ENCODE measurements at places on chromosomes 5 and 9.

DNA sequence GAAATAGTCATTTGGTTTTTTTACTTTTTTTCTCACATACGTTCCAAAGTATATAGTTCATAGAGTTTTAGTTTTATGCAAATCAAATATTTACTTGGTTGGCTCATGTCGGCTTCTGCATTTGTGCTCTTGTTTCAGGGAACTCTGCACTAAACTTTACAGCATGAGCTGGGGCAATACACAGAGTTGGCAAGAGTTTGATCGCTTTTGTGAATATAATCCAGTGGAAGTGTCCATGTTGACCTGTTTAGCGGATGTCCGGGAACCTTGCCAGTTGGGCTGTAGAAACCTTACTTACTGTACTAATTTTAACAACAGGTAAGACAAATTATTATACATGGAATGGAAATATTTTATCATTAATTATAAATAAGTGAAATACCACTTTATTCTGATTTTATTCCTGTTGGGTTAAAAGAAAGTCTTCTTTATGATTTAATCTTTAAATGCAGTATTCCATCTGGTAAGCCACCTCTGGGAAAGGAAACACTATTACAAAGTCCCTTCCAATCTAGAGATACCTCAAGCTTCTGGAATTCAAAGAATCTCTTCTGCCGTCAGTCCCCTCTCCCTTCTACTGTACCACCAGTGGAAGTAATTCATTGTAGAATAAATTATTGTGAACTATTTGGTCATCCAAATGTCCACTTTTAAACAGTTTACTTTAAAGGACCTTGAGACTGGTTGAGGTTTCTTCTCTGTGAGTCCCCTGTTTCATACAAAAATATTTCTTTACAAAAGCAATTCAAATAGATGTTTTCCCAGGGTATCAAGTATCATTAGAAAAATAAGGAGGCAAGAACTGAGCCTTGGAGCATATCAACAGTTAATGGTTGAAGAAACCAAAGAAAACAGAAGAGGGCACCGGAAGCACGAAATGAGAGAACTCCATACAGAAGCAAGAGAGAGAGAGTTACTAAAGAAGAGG lies 45.2 kb upstream of the GLIPR2 start:
- DNase-seq, result peak; percentile 91

DNA sequence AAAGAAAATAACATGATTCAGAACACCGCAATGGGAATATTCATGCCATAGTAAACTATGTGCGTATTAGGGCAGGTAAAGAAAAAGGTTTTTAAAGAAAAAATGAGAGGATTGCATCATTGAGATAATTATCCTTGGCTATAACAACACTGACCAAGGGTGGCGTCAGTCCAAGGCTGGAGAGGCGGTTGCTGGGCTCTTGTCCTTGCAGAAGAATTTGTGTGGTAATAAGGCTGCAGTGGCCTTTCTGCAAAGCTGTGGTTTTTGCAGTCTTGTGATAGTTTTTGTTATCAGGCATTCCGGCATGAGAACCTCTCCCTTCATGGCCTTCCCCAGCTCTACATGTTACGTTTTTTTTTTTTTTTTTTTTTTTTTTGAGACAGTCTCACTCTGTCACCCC lies 14.0 kb downstream of the BOD1 start:
- DNase-seq, result no peak

- DNase-seq, result no peak
Observed at GRCh38 chr9:96293498-96294158, 8.3 kb downstream of the HSD17B3 start.

GRCh38 chr5:127053049-127053448 lies 20.3 kb downstream of the C5orf63 start:
- DNase-seq, result no peak

- DNase-seq, result peak; percentile 64
Observed at GRCh38 chr5:159098603-159099436, 896 bp downstream of the EBF1 start.

- DNase-seq, result no peak
Observed at GRCh38 chr9:93655621-93656425, 79.4 kb downstream of the PHF2 start.

- no peak for DNase-seq
Observed at GRCh38 chr5:177176175-177176711, 42.7 kb downstream of the NSD1 start.

DNA sequence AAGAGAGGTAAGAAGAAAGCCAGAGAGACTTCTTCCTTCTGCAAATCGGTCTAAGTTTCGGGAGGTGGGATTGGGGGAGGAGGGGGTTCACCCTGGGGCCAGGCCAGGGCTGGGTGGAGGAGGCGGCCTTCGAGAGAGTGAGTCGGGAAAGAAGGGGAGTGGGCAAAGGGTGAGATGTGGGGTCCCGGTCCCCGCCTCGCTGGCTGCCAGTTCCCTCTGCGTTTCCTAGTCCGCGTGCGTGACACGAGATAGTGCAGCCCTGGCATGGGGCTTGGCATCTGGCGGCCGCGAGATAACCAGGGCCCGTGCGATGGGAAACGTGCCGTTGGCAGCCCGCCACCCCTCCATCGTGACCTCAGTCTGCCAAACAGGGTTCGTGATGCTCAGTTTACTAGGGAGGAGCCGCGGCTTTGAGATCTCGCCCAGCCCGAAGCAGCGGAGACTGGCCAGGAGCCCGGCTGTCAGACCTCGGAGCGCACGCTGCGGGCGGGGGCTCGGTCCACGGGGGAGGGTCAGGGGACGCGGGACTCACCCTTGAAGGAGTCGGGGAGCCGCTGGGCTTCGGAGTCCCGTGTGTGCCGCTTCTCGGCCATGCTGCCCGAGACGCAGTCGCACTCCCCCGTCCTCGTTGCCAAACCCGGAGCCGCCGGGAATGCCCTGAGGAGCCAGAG lies at the start of gene STOM:
Gene STOM, minus strand, starts transcription at position 656 of the 671 bp plus-strand sequence. Its CDS starts 63 bp downstream, at position 593.
- DNase-seq, result no peak

GRCh38 chr9:122332083-122332482 lies 38.7 kb upstream of the PTGS1 start:
- no peak for DNase-seq

GRCh38 chr5:168654211-168654721 lies 75.1 kb upstream of the PANK3 start:
- DNase-seq, result no peak

DNA sequence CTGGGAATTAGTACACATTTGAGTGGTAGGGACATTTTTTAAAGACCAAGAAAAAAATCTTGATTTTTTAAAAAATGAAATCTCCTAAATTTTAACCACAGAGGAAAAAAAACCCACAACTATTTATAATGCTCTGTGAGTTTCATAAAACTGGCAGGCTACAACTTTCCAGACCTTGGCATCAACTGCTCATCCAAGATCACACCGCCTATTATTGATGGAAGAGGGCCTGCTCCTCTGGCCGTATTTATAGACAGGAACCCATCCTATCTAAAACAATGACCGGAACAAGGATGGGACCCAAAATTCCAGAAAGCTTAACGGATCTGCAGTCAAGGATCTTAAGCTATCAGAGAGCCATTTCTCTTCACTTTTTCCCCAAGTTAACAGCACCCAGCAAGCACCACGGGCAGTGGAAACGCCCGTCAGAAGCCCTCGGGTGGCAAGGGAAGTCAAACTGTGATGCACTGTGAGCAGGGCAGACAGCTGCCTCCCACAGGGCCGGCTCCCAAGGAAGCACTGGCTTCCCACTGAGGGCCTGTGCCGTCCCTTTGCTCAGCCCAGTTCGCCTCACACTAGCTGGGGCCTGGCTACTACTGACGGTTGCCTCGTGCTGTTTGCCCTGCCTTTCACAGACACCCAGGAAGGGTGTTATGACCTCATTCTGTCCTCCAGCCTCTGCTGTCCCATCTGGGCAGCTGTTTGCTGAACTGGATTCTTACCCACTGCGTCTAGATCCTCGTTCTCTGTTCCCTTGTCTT lies 62.8 kb downstream of the CDC14B start:
- no peak for DNase-seq

- DNase-seq, result no peak
Observed at GRCh38 chr5:102418531-102418930, 80.3 kb downstream of the SLCO6A1 start.

DNA sequence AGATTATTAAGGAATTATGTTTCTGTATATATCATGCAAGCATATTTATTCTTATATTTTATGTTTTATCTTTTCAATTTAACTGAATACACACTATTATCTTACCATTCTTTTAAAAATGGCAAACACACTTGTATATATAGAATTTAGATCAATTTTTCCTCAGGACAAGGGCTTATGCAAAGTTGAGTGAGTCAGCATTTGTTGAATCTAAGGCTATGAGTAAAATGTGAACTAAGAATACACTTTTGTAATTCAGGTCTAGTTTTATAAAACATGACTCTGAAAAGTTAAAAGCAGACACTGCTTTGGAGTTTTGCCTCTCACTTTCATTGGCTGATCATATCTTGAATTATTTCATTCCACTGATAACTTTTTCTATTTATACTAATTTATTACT lies 127.8 kb downstream of the FOCAD start:
- no peak for DNase-seq

DNA sequence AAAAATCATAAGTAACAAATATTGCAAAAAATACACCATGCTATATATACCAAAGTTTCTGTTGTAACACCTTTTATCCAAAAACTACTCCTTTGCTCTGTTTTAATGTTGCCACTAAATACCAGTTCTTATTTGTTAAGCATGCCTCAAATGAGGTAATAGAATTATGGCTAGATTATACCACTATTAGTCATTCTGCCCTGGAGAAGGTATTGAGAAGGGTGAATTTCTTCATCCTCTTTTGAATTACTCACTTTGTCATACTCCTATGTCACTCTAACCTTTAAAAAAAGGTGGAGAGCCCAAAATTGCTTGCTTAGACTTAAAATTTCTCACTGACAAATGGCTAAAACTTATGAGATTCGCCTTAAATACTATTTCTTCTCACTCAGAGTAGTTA lies 750.9 kb downstream of the MAT2B start:
- no peak for DNase-seq

All from Caki2 (cell line).